ENCODE measurements at places on chromosomes 2 and 18.
A peak's percentile ranks its signal among the peaks of the same experiment; 100 is the strongest.

DNA sequence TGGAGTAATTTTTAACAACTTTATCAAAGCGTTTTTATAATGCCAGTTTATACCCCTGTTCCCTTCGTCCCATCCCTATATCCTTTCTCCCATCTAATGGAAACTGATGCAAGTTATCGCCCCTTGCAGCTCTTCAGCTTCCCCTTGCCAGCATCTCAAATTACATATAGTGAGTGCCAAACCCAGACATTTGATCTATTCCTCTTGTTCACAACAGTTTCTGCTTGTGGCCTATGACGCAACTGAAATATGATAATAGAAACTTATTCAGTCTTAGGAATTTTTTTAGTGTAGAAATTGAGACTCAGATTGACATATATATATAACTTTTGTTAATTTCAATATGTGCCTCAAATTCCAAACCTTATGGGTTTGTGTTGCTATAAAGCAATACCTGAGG, 562.2 kb upstream of the VWC2L start:
- no peak for DNase-seq

- DNase-seq, result no peak
Measured at GRCh38 chr2:132577686-132578085, 92.3 kb downstream of the LYPD1 start.

GRCh38 chr18:54247511-54248175, 21.7 kb upstream of the POLI start:
- no peak for DNase-seq

DNA sequence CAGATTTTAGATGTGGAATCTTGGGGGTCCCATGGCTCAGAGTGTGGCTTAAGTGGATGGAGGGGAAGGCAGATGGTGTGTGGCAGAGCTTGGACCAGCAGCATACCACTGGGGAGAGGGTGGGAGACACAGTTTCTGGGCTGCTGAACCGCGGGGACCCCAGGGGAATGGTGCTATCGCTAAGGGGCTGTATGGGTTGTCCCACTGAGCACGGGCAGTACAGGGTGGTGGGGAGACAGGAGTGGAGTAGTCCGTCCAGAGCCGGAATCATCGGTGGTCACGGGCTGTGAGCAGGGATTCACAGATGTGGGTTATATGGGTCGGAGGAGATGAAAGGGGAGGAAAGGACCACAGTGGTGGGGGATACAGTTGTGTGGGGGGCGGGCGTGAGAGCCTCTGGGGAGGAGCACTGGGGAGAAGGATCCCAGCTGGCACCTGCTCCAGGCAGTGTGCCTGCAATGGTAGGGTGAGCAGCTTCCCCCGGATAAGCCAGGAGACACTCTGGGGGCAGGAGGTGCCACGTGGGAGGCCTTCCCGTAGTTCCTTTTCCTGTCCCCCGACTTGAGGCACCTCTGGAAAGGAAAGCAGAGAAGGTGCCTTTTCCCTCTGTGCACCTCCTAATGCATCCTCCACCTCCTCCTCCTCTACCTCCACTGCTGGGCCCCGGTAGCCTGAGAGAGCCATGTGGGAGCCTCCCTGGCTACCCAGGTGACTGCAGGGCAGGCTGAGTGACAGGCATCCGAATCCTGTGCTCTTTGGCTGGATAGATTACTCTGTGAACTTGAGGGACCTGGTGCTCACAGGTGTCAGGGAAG, 24.9 kb downstream of the IGFBP5 start:
- DNase-seq, result no peak

GRCh38 chr18:8319798-8320489, 289.3 kb upstream of the RAB12 start:
- no peak for DNase-seq

DNA sequence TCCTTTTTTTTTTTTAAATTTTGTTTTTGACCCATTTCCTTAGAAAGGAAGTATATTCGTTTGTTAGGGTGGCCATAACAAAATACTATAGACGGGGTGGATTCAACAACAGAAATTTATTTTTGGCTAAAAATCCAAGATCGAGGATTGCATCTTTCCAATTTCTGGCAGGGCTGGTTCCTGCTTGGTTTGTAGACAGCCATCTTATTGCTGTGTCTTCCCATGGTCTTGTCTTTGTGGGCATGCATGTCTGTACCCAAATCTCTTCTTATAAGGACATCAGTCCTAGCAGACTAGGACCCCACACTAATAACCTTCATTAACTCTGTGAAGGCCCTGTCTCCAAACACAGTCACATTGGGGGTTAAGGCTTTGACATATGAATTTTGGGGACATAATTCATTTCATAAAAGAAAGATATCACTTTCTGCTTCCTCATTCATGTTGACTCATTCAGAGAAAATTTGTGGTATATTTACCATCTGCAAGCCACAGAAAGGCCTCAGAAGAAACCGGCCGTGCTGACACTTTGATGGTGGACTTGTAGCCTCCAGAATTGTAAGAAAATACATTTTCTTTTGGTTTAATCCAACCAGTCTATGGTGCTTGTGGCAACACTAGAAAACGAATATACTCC, 262.1 kb downstream of the LPIN1 start:
- DNase-seq, result no peak

GRCh38 chr2:9164112-9164608, 42.5 kb upstream of the ASAP2 start:
- no peak for DNase-seq

GRCh38 chr2:144132357-144132756, 387.6 kb downstream of the ZEB2 start:
- no peak for DNase-seq

DNA sequence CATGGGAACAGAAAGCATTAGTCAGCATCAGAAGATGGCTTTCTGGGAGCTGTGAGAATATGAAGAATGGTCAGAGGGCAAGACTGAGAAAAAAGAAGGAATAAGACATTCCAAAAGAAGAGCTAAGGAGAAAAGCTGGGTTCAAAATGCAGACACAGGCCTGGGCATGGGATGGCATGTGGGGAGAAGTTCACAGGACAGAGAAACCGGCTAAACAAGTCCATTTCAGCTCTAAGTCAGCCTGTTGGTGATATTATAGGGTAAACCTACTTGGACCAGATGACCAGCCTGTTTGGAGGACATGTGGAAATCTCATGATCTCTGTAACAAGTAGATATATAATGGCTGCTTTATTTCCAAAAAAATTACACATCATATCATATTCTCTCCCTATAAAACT, 91.7 kb upstream of the MEIS1 start:
- DNase-seq, result no peak

GRCh38 chr2:166651080-166651675, 157.1 kb upstream of the SCN7A start:
- no peak for DNase-seq

DNA sequence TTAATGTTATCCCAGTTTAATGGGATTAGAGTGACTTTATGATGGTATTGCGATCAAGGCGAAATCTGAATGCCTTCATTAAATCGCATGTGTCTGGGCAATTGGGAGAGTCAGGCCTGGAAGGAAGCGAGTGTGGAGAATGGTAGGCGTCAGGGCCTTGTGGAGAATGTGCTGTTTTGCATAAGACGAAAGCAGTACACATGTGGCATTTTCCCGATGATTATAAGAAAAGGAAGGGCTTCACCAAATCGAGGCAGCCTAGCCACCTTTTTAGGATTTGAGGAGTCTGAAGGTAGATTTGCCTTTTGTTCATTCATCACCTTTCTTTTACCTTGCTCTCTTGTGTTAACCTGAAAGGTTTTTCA, 1.0 kb downstream of the ZNF532 start:
- DNase-seq, result no peak

DNA sequence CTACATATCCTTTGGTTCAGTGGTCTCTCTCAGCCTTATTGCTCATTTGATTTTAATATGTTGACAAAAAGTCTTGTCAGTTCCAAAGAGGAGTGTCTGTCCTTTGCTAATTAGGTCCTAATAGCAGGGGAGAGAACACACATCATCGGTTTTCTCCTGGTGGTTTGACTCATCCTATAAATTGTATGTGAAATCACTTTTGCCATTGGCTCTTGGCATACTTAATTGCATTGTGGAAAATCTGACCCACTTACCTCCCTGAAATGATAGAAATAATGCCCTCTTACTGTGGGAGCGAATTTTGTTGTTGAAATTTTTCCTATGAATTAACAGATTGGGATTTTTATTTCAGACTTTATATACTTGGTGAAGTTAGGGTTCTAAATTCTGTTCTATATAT, 58.3 kb downstream of the MTCL1 start:
- no peak for DNase-seq

- DNase-seq, result no peak
Measured at GRCh38 chr18:78913830-78914231, 65.8 kb upstream of the SALL3 start.

DNA sequence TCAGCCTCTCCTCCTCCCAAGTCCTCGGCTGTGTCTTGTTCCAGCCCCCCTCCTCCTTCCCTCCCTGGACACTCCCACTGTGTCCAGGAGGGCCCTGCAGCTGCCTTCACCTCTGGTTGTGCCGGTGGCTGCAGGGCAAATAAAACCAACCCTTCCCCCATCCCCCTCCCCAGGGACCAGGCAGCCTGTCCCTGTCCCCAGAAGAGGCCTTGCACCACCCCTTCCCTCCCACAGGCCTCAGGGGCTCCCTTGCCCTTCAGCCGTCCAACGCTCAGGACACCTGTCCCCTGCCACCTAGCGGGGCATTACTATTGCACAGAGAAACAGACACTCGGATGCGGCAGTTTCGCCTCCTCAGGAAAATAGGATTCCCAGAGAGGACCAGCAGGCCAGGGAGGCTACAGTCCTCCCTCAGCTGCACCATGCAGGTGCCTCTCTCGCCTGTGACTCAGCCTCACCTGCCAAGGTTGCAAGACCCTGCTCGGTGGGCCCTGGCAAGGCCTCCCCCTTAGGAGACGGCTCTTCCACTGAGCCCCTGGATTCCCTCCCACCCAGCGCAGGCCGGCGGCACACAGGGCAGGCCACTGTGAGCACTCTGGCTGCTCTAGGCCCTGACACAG, 5.5 kb upstream of the GPC1 start:
- DNase-seq, result no peak

- DNase-seq, result no peak
Measured at GRCh38 chr18:24417480-24417879, 9.0 kb upstream of the IMPACT start.

DNA sequence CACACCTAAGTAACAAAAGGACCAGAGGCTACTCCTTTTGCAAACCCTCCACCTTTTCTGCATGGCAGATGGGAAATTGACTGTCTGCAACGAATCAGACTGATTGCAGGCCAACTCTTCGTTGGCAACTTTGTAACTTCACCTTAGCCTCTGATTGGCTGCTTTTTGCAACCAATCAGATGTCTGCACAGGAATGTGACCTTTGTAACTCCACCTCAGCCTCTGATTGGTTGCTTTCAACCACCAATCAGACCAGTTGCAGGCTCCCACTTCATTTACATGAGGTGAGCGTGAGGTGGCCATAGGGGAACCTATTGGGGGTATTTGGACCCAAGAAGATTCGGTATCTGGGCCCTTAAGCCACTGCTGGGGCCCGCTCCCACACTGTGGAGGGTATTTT, 209.0 kb downstream of the EN1 start:
- no peak for DNase-seq

GRCh38 chr2:62208758-62209114, 12.8 kb downstream of the B3GNT2 start:
- peak; percentile 53 for DNase-seq

DNA sequence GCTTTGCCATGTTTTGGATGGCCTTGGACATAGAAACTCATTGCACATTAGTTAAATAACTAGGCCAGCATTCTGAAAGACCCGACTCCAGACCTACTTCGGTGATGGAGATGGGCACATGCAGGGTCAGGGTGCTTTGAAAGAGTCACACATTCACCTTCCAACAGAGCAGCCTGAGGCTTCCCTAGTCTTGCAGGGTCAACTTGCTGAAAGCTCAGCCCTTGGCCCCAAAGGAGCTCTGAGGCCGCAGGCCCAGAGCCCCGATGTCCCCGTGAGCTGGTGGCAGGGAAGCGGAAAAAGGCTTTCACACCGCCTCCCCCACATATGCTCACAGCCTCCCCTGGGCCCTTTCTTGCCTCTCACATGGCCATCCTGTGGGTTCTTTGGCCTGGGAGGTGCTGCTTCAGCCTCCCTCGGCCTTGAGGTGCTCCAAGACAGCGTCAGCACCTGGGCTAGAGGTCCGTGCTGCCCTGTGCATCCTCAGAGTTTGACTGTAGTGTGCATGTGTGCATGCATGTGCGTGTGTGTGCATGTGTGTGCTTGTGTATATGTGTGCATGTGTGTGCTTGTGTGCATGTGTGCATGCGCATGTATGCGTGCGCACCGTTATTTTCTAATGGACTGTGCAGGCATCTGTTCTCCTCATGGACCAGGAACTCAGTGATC, 21.6 kb downstream of the LDLRAD4 start:
- DNase-seq, result no peak

GRCh38 chr18:4869155-4869554, 327.9 kb downstream of the AKAIN1 start:
- DNase-seq, result no peak

- no peak for DNase-seq
Measured at GRCh38 chr2:216959433-216959832, 99.6 kb upstream of the TNP1 start.

GRCh38 chr2:34601561-34601960, 1002.5 kb upstream of the FAM98A start:
- no peak for DNase-seq

- DNase-seq, result no peak
Measured at GRCh38 chr18:43382641-43383403, 105.5 kb upstream of the SYT4 start.

DNA sequence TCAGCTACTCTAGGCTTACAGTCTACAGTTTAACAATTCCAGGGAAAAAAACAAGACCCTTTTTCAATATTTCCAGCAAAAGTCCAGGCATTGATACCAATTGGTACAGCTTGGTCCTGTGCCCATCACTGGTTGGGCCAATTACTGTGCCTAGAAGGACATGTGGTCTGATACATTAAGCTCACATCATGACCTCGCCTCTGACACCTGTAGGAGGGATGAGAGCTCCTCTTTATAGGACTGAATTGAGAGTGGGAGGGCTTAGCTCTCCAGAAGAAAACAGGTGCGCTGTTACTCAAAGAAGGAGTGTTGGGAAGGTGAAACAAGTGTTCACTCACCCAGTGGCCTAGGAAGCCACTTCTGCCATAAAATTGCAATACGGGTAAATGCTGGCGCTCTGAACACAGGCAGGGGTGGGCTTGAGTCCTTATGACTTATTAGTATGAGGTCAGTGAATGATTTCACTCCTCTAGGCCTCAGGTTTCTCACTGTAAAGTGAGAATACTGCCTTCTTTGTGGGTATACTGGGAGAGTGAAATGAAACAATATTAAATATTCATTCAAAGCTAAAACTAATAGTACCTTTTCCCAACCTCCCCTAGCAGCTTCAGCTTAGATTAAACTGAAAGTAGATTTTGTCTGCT, 49.7 kb downstream of the RABL2A start:
- no peak for DNase-seq

GRCh38 chr18:57780706-57781347, 22.3 kb downstream of the ATP8B1 start:
- no peak for DNase-seq

DNA sequence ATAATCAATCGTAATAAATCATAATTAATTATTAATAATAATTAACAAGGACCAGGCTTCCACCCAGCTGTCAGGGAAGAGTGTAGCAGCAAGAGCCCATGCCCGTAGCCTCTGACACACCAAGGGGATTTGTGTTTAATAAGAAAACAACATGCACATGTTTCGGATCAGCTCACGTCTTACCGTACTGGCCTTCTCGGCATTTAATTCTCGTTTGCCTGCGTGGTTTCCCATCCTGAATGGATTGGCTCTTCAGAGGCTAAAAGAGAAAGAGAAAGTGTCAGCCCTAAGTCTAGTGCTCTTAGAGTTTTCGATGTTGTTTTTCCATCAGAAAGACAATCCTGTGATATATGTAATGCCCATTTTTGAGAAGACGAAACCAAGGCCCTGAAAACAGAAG, 27.6 kb downstream of the MBP start:
- no peak for DNase-seq

GRCh38 chr2:45134726-45135125, 125.5 kb upstream of the SIX2 start:
- peak; percentile 26 for DNase-seq
